ENCODE measurements at places on chromosomes 6 and 20.

- DNase-seq, result no peak
Measured at GRCh38 chr6:79070206-79070825, 7.7 kb downstream of the PHIP start.

DNA sequence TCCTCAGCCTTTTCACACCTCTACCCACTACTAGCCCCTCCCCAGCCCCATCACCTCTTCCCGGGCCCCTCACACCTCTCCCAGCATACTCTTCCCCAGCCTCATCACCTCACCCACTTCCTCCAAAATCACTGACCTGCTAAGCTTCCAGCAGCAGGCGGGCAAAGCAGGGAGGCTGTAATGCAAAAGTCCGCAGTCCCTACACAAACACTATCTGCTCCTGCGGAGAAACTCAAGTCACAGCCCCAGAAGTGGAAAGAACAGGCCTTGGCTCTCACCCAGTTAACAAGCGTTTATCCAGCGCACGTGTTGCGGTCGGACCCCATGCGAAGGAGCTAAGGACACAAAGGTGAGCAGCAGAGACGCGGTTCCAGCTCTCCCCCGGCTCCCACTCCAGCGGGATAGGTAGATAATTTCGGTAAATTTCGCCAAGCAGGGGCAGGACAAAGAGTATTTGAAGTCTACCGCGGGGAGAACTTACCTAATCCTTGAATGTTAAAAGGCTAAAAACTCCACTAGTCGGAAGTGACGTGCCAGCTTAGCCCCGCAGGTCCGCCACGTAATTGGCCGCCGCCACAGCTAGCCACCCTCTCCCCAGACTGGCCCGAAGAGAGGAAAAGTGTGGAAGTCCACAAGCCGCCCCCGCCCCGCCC is 728 bp upstream of the TRIM39 start:
- DNase-seq, result no peak

DNA sequence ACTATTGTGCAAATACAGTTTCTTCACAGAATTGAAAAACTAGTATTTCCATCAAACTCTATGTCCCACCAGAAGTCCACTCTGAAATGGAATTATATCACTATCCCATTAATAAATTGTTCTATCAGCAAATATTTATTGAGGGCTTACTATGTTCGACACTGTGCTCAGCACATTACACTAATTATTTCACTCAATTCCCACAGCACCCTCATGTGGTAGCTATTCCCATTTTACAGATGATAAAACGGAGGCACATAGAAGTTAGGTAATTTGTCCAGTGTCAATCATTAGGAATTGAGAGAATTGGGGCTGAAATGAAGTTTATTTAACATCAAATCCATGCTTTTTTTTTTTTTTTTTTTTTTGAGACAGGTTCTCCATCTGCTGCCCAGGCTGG is 52.5 kb downstream of the MKKS start:
- no peak for DNase-seq

- DNase-seq, result no peak
Measured at GRCh38 chr6:104688283-104688969, 171.3 kb downstream of the HACE1 start.

GRCh38 chr6:18165751-18166150 is 10.5 kb downstream of the KDM1B start:
- no peak for DNase-seq

GRCh38 chr6:16639684-16640480 is 121.4 kb downstream of the ATXN1 start:
- no peak for DNase-seq

DNA sequence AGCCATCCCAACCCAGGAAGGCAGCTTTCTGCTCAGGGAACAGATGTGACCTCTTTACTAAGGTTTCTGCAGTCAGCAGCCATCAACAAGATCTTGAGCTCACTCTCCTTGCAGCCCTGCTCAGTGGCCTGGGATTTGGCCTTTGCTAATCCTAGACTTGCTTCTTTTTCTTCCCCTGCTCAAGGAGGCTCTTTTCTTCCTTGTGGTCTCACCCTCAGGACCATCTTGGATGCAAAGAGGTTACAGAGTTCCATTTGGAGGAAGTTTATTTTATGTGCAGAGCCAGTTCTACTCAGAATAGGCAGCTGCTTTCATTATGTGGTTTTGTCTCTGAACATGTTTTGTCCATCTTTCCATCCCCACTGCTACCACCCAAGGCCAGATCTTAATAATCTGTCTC is 49.3 kb downstream of the RALY start:
- no peak for DNase-seq

DNA sequence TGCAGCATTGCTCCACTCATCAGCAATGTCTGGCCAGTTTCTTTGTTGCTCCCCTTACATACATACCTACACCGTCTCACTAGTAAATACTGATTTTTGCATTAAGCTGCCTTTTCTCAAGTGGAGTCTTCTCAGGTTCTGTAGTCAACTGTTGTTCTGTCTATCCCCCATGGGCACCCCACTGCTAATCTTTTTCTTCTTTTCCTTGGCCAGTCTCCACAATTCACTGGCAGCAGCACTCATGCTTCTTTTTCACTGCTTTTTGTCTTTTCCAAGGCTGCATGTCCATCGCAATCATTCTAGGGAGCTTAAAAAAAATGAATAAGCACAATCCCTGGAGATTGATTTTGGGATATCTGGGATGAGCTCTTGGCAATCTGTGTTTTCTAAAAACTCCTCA is 10.3 kb upstream of the ERVFRD-1 start:
- DNase-seq, result no peak

GRCh38 chr20:46562373-46563169 is 12.1 kb upstream of the OCSTAMP start:
- DNase-seq, result peak; percentile 84

DNA sequence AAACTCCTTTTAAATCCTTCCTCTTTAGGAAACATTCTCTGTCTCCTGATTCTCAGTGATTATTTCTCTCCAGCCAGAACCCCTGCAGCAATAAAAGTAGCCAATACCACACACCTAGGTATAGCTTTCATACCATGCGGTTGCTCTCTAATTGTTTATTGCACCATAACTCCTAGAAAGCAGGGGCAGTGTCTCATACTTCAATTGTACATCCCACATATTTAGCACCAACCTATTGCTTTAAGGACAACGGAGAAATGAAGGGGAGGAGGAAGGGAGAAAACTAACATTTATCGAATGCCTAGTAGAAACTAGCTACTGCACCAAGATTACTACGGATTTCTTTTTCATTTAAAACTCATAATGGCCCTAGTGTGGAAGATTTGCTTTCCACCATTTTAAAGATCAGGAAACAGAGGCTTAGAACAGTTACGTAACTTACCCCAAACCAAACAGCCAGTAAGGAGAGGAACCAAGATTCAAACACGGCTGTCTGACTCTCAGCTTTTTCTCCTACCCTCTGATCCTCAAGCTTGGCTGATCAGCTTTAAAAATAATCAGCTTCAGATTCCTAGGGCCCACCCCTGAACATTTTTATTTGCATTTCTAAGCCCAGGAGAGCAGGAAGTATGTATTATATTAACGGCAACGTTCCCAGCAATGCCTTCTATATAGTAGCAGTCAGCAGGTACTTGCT is 43.4 kb upstream of the ATXN1 start:
- peak; percentile 15 for DNase-seq

DNA sequence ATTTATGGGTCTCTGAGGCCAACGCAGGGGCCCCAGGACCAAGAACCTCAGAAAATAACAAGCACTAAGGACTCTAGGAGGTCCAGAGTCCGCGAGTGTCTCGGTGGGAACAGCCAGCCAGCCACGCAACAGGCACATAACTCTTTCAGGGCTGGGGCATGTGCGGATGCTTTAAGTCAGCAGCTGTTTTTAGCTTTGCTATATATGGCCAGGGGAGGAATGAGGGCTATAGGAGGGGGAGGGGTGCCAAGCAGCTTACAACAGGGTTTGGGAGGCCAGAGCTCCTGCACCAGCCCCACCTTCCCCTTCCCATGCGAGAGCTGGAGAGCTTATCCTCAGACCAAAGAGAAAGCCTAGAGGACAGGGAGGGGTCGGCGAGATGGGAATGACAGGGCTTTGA is 6.2 kb downstream of the JPH2 start:
- no peak for DNase-seq

GRCh38 chr20:57199656-57200405 is 66.6 kb downstream of the BMP7 start:
- no peak for DNase-seq

DNA sequence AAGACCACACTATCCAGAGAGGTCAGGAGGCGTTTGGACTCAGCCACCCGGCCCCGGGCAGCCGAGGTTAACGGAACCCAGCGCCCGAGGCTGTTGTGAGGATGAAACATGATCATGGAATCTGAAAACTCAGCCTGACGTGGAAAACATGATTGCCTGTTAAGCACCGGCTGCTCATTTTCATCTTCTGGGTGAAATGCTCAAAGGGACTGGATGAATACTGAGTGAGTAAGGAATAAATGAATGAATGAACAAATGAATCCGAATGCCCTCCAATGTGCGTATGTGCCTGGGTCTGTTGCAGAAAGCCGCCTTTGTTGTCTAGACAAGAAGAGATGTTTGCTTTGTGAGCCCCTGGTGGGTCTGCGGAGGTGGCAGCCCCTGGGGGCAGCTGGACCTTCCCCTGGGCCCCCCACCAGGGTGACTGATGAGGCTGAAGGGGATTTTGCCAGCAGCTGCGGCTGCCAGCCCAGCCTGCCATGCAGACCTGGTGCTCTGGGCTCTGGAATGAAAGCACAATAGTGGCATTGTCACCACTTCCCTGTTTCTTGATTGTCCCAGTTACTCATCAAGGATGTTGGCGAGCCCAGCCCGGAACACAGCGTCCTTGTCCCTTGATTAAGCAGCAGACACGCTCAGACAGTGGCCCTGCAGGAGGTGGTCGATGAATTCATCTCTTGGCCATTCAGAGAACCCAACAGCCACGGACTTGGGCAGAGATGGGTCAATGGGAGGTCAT is 211.1 kb downstream of the ANKRD60 start:
- no peak for DNase-seq

DNA sequence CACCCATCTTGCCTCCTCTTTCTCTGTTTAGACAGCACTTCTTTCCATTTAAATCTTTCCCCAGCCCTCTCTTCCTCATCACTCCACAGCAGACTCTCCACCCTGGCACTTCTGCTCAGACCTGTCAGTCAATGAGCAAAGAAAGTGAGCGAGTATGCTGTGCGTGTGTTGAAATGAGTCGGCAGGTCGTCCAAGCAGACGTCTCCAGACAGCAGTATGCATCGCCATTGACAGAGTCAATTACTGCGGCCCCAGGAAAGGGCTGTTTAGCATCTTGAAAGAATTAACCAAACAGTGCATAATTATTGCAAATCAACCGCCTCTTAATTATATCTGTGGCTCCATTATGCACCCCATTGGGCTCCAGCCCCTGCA is 54.8 kb upstream of the KCNG1 start:
- no peak for DNase-seq

DNA sequence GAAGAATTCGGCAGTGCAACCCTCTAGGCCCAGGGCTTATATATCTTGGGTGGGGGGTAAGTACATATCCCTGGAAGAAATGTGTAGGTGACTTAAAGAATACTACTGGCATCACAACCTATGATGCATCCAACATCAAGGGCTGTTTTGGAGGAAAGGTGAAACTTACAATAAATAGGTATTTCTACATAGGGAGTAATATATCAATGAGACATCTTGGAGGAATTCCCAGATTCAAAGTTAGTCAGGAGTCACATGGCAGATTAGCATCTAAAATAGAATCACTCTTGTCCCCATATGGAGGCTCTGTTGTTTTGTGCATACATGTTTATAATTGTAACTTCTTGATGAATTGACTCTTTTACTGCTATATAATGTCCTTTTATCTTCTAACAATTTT is 375.5 kb downstream of the PAX1 start:
- no peak for DNase-seq

DNA sequence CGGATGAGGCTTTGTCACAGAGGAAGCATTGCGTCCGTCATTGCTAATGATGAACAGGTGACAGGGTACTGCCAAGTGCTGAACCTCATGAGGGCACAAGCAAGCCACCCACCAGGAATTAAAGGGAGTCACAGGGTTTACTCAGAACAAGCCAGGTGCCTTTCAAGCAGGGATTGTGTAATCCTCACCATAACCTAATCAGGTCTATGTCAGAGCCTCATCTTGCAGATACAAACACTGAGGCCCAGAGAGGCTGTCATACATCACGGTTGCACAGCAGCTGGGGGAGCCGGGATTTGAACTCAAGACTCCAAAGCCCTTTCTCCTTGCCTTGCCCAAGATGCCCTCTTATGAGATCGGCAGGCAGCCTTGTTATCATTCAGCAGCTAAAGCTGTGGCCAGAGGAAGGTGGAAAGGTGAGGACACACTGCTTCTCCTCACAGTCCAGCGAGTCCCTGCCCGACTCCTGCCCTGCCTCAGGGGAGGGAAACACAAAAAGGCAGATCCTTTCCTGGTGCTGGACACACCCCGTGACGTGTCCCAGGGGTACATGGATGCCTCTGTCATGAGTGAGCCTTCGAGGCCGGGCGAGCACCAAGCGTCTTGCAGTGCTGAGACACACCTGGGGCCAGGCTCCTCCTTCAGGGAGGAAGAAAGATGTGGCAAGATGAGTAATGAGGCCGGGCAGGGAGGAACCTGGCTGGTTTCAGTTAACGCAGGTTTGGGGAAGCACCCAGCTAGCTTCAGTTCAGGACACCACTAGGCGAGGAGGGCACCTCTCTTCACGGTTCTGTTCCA is 214.9 kb downstream of the LY86 start:
- no peak for DNase-seq

DNA sequence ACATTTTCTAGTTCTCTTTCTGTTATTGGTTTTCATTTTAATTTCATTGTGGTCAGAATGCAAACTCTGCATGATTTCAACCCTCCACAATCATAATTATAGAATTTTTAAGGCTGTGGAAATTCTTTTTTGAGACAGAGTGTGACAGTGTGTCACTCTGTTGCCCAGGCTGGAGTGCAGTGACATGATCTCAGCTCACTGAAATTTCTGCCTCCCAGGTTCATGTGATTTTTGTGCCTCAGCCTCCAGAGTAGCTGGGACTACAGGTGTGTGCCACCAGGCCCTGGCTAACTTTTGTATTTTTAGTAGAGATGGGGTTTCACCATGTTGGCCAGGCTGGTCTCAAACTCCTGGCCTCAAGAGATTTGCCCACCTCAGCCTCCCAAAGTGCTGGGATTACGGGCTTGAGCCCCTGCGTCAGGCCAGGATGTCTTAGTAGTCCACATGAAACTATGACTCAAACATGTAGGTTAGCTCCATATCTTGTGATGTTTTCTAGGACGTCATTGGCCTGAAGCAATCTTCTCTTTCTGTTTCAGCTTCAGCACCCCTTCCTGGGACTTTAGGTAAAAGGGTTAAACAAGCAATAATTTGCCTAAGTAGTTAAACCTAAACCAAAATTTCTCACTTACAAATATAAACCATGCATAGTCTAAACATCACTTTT is 47.4 kb upstream of the SAMD3 start:
- no peak for DNase-seq

- no peak for DNase-seq
Measured at GRCh38 chr6:130359736-130360135, 6.1 kb upstream of the TMEM200A start.

GRCh38 chr6:120493505-120493904 is 840.8 kb downstream of the TBC1D32 start:
- no peak for DNase-seq

All from suppressor macrophage (primary cell).